ENCODE measurements at places on chromosomes 3 and 15.
A peak's percentile ranks its signal among the peaks of the same experiment; 100 is the strongest.

GRCh38 chr3:52210550-52211046 is 12.6 kb downstream of the ALAS1 start:
- DNase-seq = peak; percentile 91

- DNase-seq = peak; percentile 26
These were observed 58.5 kb upstream of the LMCD1 start for GRCh38 chr3:8442993-8443650.

DNA sequence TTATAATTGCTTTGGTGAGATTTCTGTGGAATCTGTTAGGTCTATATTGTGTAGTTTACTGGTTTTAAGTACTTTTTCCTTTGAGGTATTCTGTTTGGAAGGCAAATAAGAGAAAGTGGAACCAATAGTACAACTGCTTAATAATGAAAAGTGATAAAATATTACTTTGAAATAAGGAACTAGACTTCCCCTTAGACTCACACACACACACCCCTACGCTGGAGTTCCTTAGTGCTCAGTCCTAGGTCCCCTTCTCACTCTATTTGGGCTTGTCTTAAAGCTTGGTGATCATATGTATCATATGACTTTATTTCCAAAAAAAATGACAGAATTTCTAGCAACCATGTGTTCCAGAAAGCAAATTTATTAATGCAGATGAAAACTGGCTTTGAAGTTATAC is 494.0 kb upstream of the TGFBR2 start:
- DNase-seq = no peak

- DNase-seq = no peak
These were observed 4.0 kb downstream of the TMEM212 start for GRCh38 chr3:171847133-171847532.

DNA sequence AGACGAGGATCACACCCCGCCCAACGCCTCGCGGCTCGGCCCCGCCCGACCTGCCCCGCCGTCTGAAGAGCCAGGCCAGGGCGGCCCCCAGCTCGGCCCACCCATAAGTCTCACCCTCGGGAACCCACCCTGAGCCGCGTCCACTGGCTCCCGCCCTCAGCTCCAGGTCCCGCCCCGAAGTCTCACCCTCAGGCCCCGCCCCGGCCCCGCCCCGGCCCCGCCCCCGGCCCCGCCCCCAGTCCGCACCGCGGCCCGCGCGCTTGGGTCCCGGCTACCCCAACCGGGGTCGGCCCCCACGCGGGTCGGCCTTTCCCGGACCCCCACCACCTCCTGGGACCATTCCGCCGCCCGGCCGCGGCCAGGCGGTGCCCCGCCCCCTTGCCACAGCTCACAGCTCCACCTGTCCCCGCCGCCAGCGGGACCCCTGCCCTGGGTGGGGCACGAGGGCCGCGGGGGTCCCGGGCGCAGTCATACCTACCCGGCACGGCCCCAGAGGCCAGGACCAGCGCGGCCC is 489 bp downstream of the CSPG5 start:
- DNase-seq = no peak
